Activated T-cell treated with anti-CD3 and anti-CD28 coated beads, Interleukin-2, amount 50 U/mL, for 72 hours (primary cell): ENCODE measurements at places on chromosomes 2 and 18. TPM values are rescaled to one million over a fixed set of nuclear protein-coding genes. Genes with fewer than 3 reads are reported as not detected.

DNA sequence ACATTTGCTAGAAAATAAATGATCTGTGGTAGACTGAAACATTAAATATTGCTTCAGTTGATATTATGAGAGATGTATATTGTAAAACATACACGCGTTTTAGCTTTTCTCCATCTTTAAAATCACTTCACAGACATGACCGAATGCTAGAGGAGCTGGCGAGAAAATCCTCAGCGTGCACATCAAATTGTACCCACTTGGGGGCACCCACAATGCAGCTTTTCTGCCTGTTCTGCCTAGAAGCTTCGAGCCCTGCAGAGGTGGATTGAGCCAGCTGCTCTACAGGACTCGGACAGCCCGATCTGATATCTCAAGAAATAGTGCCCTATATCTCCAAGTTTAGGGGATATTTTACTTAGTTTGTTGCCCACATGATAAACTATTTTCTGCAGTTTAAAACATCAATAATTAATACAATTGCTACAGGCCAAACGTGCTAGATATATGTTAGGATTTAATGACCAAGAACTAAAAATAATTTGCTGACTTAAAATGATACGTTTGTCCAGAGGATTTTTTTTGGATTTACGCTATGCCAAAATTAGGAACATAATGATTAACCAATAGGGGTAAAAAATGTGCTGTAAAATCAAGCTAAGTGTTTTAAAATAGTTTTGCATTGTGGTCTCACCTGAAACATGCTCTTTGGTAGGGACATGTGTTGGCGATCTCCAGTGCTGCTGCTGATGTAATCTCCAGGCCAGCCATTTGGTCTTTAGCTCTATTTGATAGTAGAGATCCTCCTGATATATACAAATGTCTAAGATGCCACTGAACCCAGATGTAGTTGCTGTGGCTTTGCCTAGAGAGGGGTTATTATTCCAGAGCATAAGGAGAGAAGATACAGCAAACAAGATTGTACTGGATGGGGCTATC lies 22.3 kb upstream of the ATP5MC3 start:
- DNase-seq = peak; percentile 66

GRCh38 chr2:61172671-61173070 lies 10.7 kb downstream of the C2orf74 start:
- no peak for DNase-seq

DNA sequence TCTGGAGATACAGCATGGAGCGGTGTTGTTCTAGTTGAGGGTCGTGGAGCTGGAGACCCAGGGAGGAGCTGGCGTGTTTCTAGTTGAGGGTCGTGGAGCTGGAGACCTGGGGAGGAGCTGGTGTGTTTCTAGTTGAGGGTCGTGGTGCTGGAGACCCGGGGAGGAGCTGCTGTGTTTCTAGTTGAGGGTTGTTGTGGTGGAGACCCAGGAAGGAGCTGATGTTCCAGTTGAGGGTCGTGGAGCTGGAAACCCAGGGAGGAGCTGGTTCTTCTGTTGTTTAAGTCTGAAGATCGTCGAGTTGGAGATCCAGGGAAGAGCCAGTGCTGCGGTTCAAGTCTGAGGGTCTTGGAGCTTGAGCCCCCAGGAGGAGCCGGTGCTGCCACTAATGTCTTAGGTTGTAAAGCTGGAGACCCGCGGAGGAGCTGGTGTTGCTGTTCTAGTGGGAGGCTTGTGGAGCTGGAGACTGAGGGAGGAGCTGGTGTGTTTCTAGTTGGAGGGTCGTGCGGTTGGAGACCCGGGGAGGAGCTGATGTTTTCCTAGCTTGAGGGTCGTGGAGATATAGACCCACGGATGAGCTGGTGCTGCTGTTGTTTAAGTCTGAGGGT lies 155.3 kb downstream of the RTP5 start:
- no peak for DNase-seq

GRCh38 chr2:54942373-54942772 lies 107.9 kb downstream of the RTN4 start:
- DNase-seq = peak; percentile 13

- DNase-seq = no peak
Observed at GRCh38 chr2:133821107-133821760, 253.0 kb upstream of the NCKAP5 start.

The SERPINB13 gene
- total RNA-seq = not detected

GRCh38 chr2:58427572-58428095 lies 186.5 kb upstream of the FANCL start:
- no peak for DNase-seq
